AG10803 (cell line): ENCODE measurements at places on chromosomes 7 and 10.
A peak's percentile ranks its signal among the peaks of the same experiment; 100 is the strongest.

DNA sequence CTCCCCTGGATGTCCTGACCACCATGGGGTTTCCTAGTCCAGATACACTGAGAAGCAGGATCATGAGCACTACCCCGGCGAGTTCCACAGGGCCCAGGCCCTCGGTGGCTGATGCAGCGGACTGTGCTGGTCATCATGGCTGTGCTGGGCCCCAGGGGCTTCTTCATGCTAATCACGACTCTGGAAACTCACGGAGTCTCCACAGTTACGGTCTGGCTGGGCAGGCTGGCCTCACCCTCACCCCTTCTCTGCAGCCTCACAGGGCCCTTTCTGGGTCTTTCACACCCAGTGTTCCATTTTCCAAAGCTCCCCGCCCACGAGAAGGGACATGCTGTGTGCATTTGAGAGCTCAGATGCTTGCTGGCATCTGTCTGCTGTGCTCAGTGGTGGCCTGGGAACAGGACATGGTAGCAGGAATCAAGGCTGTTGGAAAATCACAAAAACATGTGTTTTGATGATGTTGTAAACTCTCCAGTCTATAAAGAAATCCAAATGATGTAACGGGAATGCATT, 119.0 kb downstream of the PTPN20 start:
- DNase-seq: peak; percentile 57

- peak; percentile 96 for DNase-seq
These were observed 4.9 kb upstream of the PHKG1 start for GRCh38 chr7:56097700-56098099.

DNA sequence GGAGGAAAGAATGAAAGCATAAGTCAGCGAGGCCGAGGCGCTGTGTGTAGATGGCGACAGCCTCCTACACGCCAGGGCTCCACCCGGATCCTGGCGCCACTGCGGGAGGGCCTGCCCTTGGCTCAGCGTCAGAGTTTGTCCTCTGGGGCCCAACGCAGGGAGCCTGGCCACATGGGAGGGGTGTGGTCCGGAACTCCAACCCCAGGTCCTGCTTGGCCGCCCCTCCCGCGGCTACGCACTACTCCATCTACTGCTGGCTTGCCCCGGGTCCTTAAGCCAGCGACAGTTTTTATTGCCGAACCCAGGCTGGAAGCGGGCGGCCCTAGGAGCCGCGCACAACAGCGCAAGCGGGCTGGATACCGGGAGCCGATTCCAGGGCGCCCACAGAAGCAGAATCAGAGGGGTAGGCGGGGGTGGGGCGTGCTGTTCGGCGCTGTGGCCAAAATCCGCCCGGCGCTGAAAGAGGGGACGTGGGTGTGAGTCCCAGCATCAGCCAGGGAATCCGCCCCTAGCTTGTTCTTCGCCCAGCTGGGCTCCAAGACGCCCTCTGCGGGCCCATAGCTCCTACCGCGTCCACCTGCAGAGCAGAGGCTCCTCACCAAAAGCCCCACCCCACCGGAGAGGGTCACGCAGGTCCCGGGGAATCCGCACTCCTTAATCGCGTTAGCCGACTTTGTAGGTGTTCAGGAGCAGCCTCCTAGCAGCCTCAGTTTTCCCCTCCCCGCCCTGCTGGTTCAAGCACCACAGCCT, 4.5 kb downstream of the KAZALD1 start:
- DNase-seq: peak; percentile 61

GRCh38 chr7:39430909-39431641, 135.1 kb upstream of the YAE1 start:
- DNase-seq: no peak

DNA sequence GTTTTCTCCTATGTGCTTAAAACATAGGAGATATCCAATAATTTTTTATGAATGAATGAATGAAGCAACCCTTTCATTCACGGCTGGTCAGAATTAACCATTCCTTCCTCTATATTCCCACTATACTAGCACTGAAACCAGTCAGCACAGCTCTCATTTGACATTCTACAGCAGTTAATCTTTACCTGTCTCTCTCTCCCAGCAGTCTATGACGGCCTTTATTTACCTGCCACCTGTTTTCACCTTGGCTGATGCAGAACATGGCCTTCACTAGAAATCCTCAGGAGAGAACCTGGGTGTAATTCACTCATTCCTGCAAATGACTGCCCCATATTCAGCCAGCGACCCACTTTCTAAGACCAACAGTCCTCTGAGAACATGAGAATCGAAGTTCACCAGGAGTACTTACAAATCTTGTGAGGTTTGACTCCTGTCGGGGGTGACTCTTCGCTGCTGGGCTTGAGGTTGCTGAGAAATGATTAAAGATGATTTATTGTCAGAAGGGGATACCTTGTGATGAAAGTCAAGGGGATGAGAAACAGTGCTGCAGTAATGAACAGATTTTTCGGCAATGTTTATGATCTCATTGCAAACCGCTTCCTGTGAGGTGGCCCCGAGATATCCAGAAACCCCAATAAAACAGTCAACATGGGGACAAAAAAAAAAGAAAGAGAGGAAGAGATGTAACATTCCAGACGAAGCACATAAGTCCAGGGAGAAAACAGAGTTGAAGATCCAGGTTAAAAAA, 30.9 kb upstream of the PDLIM1 start:
- no peak for DNase-seq
